ENCODE measurements at places on chromosomes 1 and 21. TPM values are rescaled to one million over a fixed set of nuclear protein-coding genes. Genes with fewer than 3 reads are reported as not detected.

MIXL1 gene
- total RNA-seq = 0.32 TPM

SPATC1L gene
- 7.5 TPM for total RNA-seq

LRRC38 gene
- not detected for total RNA-seq

CLCA4 gene
- not detected for total RNA-seq

PEAR1 gene
- total RNA-seq = 8.1 TPM

PCAT6 gene
- total RNA-seq = 1.1 TPM

RPL11 gene
- 897 TPM for total RNA-seq

FAM163A gene
- under 0.01 TPM for total RNA-seq

RSRP1 gene
- 84.5 TPM for total RNA-seq

RPAP2 gene
- 16.4 TPM for total RNA-seq

OR2AJ1 gene
- not detected for total RNA-seq

DIO1 gene
- not detected for total RNA-seq

CD52 gene
- not detected for total RNA-seq

HEYL gene
- not detected for total RNA-seq

CRYAA gene
- total RNA-seq = not detected

RAB4A gene
- 23.7 TPM for total RNA-seq

FOXD2 gene
- total RNA-seq = not detected

Measured in epithelial cell of umbilical artery (primary cell).